Stomach (tissue), 19 donors: ENCODE measurements at places on chromosomes 16 and 17. TPM values are rescaled to one million over a fixed set of nuclear protein-coding genes. Genes with fewer than 3 reads are reported as not detected.

The TMIGD1 gene
- not detected for total RNA-seq

The TRIM72 gene
- not detected for total RNA-seq

The MYCBPAP gene
- not detected for total RNA-seq

The KRTAP2-3 gene
- total RNA-seq: not detected

The GPR139 gene
- total RNA-seq: not detected

The TIMM22 gene
- total RNA-seq: 0.29 TPM

The ITGAX gene
- total RNA-seq: 4.8 TPM

- DNase-seq: no peak
Measured at GRCh38 chr16:58051821-58052603, 26.5 kb downstream of the MMP15 start.

GRCh38 chr17:59702304-59702703 is 4.9 kb downstream of the PTRH2 start:
- no peak for DNase-seq

DNA sequence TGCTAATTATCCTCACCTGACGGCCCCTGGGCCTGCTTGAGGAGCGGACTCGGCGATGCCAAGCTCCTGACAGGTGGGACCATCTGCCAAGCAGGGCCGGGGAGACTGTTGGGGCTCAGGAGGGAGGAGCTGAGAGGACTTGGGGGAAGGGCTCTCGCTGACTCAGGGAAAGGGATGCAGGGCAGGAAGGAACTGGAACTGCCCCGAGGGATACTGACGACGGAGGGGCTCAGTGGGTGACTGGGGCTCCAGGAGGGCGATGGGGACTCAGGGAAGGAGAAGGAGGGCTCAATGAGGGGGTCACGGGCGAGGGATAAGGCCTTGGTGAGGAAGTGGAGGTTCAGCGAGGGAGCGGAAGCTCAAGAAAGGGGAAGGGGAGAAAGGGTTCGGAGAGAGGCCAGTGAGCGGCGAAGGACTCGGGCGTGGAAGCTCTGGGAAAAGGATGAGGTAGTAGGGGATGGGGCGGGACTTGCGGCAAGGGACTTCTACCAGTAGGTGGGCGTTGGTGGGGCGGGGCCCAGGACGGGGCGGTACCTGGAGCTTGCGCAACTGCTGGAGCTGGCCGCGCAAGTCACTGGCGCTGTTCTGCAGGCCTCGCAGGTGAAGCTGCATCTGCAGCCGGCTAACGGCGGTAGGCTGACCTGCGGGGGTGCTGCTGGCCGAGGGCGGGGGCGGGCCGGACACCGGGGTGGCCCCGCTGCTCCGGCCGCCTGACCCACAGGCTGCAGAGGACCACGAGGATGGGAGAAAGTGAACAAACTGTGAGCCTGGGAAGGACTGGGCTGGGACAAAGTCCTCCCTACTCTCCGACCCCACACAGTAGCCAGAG is 46.5 kb downstream of the SRCIN1 start:
- peak; percentile 94 for DNase-seq

DNA sequence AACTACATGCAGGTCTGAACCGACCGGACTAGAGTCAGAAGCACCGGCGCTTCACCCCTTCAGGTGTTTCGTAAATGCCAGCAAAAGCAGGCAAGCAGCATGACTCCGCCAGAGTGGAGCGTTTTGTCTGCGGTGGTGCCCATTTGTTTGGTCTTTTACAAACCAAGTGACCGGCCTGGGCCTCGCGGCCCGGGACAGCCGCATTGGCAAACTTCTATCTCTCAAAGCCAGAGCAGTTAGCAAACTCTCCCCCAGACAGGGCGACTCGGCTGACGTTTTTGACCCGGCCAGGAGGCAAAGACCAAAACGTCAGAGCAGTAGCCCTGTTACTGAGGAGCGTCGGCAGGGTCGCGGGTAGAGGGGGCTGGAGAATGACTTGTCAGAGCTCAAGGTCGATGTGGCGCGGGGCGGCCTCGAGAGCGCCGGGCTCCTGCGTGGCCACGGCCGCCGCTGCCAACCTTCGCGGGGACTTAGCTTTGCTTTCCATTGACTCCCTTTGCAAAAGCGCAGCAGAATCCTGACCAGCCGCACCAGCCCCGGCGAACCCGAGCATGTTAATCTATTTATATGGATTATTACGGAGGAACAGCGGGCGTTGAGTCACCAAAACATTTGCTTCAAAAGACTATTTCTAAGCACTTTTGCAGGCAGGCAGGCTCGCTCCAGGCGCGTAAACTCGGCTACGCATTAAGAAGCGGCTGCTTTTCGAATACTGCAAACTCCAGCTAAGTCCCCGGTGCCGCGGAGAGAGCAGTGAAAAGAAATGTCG is 763 bp upstream of the SOX9 start:
- peak; percentile 52 for DNase-seq

GRCh38 chr17:77790143-77790829 is 168.2 kb upstream of the TNRC6C start:
- no peak for DNase-seq

GRCh38 chr17:31556969-31557645 is 165.6 kb downstream of the RAB11FIP4 start:
- DNase-seq: no peak

GRCh38 chr17:77786740-77787505 is 171.6 kb upstream of the TNRC6C start:
- no peak for DNase-seq

DNA sequence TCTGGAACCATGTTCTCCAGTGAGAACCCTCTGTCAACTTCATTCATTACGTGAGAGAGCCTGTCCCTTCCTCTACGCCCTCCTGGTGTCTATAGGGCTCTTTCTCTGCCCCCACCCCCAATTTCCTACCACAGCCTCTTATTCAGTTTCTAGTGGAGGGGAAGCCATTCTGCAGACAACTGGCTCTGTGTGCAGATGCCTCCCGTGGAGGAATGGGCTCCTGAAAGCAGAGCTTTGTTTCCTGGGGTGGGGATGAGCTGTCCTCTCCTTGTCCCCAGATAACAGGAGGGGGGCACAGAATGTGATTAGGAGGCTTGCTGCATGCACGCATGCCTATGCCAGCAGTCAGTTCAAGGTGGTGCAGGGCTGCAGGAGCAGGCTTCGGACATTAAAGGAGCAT is 31.6 kb downstream of the MMP15 start:
- DNase-seq: no peak

DNA sequence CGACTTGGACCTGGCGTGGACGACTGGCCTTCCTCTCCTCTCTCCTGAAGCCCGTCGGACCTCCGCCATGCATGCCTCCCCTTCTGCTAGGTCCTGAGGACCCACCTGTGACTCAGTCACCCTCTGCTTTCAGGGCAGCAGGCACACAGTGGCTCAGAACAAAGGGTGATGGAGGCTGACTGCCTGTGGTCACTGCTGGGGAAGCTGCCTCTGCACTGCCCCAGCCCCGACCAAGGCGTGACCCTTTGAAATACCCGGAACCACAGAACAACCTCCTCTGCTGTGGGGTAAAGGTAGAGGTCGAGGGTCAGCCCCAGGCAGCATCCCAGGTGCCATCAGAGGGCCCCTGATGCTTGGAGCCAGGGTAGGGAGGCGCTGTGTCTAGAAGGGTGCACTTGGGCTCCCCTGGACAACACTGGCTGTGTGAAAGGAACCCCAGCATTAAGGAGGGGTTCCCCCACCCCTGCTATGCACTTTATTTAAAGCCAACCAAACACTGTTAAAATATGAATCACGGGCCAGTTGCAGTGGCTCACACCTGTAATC is 12.5 kb upstream of the SLC4A1 start:
- no peak for DNase-seq
